ENCODE measurements at places on chromosomes 2 and 18.
A peak's percentile ranks its signal among the peaks of the same experiment; 100 is the strongest.

- DNase-seq, result no peak
Measured at GRCh38 chr2:66775730-66776422, 341.0 kb downstream of the MEIS1 start.

DNA sequence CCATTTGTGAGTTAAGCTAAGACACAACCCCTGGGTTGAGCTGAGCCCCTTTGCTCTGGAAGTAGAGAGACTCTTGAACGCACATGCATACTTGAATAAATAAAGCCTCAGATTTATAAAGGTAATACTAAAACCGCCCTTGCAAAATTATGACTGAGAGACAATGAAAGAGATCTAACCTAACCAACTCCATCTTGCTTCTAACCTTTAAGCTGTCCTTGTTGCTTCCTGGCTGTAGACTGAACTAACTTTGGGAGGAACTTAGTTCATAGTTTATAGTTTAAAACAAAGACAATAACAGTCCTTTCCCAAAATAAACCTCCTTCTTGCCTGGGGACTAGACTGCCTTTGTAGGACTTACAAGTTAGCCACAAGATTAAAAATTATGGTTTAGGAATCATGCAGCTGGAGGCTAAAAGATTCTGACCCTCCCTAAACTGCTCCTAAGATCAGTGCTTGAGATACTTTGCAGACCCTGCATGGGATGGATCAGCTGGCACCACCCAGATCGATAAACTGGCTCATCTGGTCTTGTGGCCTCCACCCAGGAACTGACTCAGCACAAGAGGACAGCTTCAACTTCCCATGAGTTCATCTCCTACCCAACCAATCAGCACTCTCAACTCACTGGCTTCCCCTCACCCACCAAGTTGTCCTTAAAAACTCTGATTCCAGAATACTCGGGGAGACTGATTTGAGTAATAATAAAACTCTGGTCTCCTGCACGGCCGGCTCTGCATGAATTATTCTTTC, 240.2 kb upstream of the SLC14A2 start:
- DNase-seq, result no peak

DNA sequence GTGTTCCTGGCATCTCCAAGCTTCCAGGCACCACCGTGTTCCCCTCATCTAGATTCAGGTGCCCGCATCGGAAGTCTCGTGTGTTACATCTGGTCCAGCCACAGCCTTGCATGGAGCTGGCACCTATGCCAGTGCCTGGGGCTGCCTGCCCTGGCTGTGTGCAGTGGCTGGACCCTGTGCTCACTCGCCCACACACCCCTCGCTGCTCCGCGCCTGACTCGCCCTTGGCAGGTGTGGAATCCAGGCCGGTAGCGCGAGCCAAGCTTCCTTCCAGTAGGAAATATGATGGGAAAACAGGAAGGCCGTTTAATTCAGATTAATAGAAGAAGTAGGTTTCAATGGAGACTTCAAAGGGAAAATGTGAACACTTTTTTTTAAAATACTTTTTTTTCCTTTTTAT, 78.0 kb downstream of the PTPN4 start:
- DNase-seq, result no peak

GRCh38 chr18:62596145-62597005, 73.5 kb downstream of the ZCCHC2 start:
- DNase-seq, result no peak

DNA sequence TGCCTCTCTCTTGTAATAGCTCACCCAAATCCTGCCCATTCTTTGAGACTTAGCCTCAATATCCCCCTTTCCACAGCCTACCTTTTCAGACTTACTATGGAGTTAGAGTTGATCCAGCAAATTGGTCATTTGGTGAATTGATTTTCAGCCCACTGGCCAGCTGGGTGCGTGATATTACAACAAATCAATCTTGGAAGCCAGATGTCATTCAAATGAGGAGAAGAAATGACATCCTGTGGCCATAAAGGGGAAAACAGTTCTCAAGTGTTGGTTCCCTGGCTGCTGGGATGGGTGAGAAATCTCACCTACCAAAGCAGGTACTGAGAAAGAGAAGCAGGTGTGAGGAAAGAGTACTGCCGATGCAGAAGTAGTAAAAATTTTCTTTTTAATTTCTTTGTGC, 36.7 kb upstream of the FOXI3 start:
- no peak for DNase-seq

DNA sequence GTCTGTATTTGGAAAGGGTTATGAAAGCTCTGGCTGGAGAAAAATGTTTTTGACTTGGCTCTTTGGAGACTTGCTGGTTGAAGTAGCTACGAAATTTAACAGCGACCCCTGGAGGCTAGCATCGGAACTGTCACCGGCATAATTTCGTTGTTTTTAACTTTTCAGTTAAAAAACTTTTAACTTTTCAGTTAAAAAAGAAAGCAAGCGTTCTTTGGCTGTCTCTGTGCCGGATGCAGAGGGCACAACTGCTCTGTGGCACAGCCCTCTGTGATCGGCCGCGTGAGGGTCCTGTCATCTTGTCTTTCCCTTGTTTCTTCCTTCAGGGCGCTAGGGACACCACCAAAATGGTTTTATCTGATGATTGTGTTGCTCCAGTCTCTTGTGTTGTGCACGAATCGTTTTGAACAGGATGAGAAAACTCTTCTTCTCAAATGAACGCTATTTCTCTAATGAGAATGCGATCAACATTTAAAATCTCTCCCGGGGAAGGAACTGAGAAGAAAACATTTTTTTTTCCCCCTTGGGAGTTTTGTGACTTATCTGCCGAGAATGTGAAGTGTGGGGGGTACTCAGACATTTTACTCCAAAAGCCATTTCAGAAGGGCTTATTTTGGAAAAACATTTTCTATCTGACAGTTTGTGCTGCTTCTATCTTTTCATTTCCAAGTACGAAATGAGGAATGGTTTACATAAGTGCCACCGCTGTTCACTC, 57.1 kb downstream of the ADCYAP1 start:
- peak; percentile 24 for DNase-seq

GRCh38 chr2:76953733-76954347, 568.3 kb downstream of the LRRTM4 start:
- DNase-seq, result no peak

- DNase-seq, result no peak
Measured at GRCh38 chr2:98835831-98836385, 100.1 kb downstream of the CRACDL start.

DNA sequence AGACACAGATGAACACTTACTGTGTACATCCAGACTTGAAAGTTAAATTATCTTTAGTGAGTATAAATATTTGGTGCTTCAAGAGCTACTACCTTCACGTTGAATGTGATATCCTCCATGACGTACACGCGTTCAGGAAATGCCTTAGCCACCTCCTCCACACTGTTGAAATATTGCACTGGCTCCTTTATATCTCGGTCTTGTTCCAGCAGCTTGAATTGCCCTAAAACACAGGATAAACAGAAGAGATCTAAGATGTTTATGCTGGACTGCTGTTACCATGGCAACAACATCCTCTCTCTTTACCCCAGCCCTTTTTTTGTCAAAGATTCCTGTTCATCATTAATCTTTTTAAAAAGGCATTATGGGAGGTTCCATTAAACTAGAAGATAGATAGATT, 120.3 kb downstream of the MEP1B start:
- DNase-seq, result no peak

DNA sequence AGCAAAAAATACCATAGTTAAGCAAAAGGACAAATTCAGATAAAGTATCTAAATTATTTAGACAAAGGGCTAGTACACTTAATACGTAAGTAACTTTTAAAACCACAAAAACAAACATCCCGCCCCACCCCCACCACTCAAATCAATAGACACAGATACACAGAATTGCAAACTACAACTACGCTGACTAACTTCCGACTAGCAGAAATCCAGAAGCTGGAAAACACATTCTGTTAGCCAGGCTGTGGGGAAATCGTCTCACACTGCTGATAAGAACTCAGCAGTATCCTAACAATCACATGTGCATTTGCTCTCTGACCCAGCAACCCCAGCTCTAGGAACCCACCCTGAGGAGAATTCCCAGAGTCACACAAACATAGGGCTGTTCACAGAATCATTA, 16.6 kb downstream of the FAM168B start:
- DNase-seq, result no peak

GRCh38 chr2:72148837-72149555, 1.3 kb upstream of the CYP26B1 start:
- no peak for DNase-seq

DNA sequence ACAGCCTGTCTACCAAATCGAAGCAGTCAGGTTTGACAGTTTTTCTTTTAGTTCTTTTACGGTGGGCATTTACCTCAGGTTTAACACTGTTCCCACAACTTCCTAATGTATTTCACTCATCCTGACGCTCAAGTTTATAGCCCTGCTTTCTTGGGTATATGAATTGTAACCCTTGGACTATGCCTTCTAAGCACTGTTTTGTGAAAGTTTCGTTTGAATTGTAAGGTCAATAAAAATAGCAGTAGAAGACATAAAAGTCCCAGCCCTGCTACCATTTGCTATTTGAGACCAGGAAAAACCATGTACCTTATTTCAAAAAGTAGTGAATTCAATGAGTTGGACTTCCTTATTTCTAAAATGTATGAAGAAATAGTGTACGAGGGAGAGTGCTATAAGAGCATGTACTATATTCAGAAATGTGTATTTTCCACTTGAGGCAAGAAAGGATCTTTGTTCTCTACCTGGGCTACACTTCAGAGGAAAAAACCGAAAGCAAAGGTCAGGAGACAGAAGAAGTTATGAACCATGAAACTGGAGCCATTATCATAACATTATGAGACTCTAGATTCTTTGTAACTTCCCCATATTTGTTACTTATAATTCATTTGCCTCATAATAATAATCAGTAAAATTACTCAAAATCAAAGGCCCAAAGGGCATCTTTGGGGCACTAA, 1.9 kb upstream of the ZC3H15 start:
- no peak for DNase-seq

GRCh38 chr2:96274355-96275056, 8.5 kb downstream of the CIAO1 start:
- DNase-seq, result no peak

Measured in stimulated activated CD4-positive, alpha-beta T cell treated with anti-CD3 and anti-CD28 coated beads, Interleukin-12 subunit alpha, Interleukin-12 subunit beta, amount 100 ng/mL, for 48 hours (primary cell).